ENCODE measurements at places on chromosomes 2 and 18.

DNA sequence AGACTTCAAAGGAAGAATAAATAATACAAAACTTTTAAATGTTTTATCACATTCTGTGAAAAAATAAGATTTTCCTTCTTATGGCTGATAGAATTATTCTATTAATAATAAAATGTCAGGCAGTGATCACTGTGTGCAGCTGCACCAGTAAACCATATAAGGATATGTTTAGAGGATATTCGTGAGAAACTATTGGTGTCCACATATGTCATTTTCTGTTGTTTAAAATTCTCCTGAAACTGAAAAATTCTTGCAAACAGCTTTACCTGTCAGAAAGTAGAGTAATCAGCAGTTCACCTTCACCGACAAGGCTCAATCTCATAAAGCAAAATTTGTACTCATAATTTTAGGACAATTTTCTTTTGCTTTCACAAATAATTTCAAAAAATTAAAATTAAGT, 170.1 kb upstream of the KCNH7 start:
- DNase-seq = no peak

- DNase-seq = no peak
Observed at GRCh38 chr2:145593991-145594614, 1074.2 kb upstream of the ZEB2 start.

DNA sequence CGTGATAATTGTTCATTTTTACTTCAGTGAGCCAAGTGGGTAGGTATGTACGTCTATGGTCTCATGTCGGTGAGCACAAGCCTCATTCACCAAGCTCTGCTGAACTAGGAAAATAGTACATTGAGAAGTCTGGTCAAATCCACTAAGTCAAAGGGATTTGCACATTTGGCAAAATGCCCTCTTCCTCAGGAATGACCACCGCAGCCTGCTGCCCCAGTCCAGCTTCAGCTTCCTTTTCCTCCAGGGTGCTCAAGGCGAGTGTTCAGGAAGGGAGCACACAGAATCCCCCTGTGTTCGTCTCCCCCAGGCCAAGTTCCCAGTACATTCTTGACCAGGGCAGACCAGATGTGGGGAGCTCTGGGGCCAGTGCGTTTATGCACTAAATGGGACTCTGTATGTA, 23.0 kb downstream of the TCF7L1 start:
- DNase-seq = no peak

- no peak for DNase-seq
Observed at GRCh38 chr2:66185497-66186054, 249.3 kb upstream of the MEIS1 start.

DNA sequence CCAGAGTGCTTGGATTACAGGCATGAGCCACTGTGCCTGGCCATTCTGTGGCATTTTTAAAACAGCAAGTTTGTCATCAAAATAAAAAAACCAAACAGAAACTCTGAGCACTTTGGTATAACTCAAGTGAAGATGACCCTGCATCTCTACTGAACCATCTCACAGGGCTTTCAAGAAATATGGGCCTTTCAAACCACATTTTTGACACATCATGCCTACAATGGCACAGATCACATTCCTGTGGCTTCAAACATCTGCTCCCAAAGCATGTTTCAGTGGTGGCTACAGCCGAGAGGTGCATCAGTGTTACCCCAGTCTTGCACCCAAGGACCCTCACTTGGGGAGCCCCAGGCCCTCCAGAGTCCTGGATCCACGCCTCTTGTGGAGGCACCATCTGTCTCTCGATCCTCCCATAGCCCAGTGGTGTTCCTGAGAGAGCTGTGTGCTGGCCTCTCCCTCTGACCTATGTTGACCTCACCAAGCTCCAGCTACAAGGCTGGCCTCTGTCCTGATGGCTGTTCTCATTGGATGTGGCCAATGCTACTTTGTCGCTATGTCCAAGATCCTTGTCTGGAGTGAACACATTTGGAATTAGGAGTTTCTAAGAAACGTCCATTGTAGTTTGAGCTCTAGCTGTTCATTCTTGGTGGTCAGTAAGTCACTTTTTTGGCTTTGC, 55.2 kb upstream of the RALBP1 start:
- DNase-seq = no peak

GRCh38 chr2:228723599-228723998, 542.1 kb upstream of the SPHKAP start:
- no peak for DNase-seq

GRCh38 chr2:98828369-98828744, 97.4 kb upstream of the MGAT4A start:
- no peak for DNase-seq

DNA sequence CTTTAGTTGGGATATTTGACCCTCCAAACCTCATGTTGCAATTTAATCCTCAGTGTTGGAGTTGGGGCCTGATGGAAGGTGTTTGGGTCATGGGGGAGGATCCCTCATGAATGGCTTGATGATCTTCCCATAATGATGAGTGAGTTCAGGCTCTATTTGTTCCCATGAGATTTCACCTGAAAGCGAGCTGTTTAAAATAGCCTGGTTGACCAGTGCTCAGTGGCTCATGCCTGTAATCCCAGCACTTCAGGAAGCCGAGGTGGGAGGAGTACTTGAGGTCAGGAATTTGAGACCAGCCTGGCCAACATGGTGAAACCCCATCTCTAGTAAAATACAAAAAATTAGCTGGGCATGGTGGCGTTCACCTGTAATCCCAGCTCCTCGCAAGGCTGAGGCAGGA, 14.9 kb upstream of the PSME4 start:
- DNase-seq = no peak

DNA sequence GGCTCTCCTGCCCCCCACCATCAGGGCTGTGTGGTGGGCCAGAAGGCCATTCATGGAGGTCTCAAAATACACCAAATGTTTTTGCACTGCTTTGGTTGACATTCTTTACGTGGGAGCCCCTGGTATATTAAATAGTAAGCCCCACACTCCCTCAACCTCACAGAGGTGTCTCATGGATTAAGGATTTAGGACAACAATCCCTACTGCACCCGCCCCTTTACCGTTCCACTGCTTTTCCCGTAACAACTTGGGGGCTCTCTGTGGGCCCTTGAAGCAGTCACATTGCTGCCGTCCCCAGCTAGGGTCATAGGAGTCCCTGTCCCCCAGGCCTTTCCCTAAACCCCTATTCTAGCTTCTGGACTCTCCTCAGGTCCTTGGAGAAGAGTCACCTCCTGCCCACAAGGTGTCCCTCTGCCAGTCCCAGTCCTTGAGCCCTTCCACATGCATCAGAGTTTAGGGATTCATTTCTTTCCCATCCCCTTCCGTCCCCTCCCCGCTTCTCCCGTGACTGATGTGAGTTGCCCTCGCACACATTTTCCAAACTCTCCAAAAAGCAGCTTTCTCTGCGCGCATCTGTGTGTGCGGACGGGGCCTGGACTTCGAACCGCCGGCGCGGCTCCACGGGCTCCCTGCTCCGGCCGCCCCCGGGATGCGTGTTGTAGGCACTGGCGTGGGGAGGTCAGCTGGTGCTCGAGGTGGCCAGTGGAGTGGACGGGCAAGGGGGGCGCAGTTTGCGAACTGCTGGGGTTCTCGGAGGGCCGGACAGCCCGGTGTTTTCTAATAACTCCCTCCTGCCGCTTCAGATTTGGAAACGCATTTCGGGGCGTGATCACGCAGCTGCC, 84.8 kb downstream of the LYPD1 start:
- DNase-seq = no peak

DNA sequence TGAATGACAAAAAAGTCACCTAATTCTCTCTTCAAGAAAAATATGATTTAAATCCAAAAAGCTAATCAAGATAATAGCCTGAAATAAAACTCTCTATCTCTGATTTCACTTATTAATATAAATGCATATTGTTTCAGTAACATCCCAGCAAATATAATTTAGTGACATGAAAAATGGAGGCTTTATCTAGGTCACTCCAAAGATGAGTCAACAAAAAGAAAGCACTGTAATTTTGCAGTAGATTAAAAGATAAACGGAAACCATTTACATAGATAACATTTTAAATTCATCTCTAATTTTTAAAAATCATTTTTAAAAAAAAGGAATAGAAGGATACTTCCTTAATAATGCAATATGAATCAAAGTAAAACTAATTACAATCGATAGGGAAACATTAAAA, 76.9 kb downstream of the INPP5D start:
- DNase-seq = no peak

GRCh38 chr2:186497928-186498327, 11.9 kb downstream of the ZC3H15 start:
- no peak for DNase-seq

- DNase-seq = no peak
Observed at GRCh38 chr2:34547900-34548299, 948.8 kb upstream of the FAM98A start.

DNA sequence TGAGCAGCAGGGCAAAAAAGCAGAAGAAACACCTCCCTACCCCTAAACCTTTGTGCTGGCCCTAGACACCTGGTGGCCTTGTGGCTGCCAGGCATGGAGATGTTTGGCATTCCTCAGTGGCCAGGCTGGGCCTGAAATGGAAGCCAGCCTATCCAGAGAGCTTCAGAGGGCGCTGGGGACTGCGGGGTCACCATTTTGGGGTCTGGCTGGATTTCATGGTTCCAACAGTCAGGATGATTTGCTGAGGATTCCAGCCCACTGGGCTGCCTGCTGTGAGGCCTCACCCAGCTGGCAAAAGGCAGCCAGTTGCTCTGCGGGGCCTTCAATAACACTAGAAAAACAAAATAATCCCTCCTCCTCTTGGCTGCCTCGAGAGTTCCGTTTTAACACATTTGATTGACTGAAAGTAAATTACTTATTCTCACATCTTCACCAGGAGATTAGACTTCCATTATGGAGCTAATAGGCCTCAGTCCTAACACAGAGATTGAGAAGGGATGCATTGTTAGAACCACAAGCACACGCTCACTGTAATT, 154.1 kb downstream of the EN1 start:
- DNase-seq = no peak

- no peak for DNase-seq
Observed at GRCh38 chr2:16493788-16494187, 171.8 kb downstream of the CYRIA start.

DNA sequence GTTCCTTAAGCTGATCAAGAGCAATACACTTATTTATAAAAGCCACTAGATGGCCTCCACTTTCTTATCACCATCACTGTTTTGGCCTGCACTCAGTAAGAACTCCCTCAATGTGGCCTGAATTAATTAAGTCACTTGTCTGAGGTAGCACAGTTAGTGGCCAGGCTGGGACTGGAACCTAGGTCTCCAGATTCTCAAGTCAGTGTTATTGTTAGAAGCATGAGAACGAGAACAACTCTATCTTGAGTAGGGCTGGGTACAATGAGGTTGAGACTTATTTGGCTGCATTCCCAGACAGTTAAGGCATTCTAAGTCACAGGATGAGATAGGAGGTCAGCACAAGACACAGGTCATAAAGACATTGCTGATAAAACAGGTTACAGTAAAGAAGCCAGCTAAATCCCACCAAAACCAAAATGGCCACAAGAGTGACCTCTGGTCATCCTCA, 115.8 kb downstream of the SS18 start:
- no peak for DNase-seq

- DNase-seq = no peak
Observed at GRCh38 chr18:74682141-74682990, 84.7 kb downstream of the ZNF407 start.

DNA sequence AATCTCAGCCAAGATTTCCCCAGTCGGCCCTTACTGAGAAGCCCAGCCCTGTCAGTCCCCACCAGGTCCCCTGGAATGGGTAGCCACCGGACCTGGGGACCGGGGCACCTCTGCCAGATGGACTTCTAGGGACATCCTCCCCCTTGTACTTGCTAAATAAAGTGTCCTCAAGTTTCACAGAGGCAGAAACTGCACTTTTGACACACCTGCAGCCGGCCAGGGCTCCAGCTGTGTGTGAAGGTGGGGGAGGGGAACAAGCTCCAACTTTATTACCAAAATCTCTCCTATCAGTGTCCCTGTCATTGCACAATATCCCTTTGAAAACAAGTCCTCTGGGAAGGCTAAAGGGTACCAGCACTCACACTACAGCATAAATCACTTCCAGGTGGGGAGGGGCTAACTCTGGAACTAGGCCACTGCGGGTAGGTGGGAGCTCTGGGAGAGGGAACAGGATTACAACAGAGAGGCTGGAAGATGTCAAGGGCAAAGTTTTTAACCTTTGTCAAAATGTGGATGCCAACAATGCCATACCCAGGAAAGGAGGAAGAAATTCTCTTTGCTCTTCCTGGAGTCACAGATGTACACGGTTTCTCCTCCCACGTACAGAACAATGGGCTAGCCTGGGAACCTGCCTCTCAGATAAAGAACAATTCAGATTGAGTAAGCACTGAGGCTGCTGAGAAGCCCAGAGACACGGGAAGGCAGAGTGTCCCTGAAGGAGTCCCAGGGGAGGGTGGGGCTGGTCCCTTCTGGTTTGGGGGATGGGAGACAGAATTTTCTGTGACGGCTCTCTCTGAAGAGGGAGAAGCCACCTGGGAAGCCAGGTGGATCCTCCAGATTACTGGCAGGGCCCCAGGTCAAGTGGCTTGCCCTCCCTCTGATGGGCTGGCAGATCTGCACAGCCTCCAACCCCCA, 11.0 kb downstream of the SDC1 start:
- DNase-seq = no peak

DNA sequence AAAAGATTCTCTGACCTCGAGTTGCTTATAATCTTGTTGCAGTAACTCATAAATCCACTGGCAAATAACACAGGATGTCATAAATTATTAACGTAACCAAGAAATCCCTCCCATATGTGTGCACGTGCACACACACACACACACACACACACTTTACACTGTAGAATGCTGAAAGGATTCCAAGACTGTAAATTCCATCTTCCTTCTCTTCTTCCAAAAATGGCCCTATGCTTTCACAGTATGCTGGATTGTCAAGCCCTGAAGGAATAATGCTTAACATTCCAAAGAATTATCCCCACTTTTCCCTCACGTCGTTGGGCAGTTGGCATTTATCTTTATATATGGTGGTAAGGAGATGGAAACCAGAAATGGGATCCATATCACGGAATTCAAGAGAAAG, 117.5 kb upstream of the CRIM1 start:
- no peak for DNase-seq

- DNase-seq = no peak
Observed at GRCh38 chr18:12879840-12880540, 4.0 kb downstream of the PTPN2 start.

GRCh38 chr2:121093692-121094091, 191.3 kb downstream of the TFCP2L1 start:
- DNase-seq = no peak

GRCh38 chr2:127006962-127007361, 100.0 kb downstream of the BIN1 start:
- no peak for DNase-seq

DNA sequence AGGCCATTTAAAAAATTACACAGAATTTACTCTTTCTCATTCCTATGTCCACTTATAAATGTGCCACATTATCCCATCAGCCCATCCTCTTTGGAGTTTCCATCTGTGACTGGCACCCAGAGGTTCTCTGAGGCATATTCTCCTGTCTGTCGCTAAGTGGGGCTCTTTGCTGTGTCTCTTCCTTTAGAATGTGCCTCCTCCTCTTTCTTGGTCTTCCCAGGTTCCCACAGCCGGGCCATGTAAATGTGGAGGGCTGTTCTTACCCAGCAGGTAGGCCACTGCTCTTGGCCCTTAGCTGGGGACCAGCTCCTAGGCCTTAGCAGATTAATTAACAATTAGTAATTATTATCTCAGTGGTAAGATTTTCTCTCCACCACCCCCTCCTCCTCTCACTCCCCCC, 167.0 kb downstream of the INSIG2 start:
- DNase-seq = no peak

GRCh38 chr2:152755029-152755428, 36.6 kb downstream of the ARL6IP6 start:
- DNase-seq = no peak

- no peak for DNase-seq
Observed at GRCh38 chr2:104804148-104804890, 49.6 kb upstream of the POU3F3 start.
